ENCODE measurements at places on chromosomes 16 and 17.
A peak's percentile ranks its signal among the peaks of the same experiment; 100 is the strongest.

DNA sequence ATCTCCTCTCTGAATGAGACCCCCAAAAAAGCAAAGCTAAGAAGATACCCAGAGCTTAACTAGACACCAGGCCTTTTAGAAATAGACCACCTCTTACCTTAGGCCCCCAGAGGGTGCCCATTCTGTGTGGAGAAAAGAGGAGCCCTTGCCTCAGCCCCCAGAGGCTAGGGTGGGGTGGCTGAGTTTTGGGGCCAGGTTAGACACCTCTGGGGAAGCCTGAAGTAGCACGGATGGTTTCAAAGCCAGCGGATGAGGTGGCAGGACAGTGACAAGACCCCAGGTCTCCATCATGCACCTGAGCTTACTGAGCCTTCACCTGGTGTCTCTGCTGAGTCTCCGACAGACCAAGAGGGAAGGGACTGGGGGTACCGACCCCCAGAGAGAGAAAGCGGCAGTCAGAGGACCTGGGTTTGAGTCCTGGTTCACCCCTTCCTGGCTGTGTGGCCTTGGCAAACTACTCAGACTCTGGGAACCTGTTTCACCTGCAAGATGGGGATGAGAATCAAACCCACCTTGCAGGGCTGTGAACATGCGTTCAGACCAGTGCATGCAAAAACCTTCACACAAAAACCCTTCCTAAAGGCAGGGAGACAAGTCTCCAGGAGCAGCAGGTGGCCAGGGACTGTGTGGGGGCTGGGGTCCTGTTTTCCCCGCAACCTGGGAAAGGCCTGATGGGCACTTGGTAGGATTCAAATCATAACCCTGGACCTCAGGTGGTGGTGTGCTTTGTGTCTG is 7.7 kb downstream of the SCGB1C2 start:
- DNase-seq = no peak

- DNase-seq = no peak
These were observed 20.0 kb downstream of the AARSD1 start for GRCh38 chr17:42944211-42944610.

DNA sequence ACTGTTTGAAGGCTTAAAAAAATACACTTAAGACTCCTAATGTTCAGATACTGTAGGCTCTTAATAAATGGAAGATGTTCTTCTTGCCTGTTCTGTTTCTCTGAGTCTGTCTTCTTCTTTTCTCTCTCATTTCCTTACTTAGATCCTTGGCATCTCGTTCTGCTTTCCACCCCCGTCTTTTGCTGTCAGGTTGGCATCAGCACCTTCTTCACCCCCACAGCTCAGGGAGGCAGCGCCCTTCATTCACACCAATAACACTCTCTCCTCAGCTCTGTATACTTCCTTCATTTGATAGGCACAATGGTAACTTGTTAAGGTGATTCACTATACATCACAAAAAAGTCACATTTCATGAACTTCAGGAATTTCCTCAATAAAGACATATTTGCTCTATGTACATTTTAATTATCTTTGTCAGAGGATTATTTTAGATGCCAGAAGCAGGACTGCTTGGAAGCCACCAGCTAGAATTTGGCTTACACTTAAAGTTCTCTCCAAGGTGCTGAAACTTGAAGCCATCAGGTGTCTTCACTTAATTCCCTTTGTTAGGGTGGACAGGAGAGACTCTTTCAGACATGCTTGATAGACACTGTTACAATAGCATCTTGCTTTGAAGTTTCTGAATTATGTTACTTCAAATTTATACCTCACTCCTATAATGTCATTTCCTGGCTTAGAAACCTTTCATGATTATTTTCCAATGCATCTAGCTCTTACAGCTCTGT is 670.1 kb upstream of the C16orf82 start:
- DNase-seq = no peak

DNA sequence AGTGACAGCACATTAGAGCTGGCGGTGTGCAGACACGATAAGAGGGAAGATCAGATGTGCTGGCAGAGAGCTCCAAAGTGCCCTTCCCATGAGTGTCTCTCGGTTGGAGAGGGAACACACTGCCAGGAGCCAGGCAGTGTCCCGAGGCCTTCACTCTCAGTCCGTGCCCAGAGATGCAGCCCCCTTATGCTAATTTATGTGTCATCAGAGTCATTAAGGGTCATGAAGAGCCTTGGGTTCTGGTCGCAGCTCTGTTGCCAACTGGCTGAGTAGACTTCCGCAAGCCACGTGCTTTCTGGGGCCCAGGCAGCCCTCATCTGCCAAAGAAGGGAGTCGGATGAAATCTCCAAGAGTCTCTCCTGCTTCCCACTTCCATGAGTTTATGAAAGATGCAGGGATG is 232.5 kb downstream of the MSI2 start:
- no peak for DNase-seq

DNA sequence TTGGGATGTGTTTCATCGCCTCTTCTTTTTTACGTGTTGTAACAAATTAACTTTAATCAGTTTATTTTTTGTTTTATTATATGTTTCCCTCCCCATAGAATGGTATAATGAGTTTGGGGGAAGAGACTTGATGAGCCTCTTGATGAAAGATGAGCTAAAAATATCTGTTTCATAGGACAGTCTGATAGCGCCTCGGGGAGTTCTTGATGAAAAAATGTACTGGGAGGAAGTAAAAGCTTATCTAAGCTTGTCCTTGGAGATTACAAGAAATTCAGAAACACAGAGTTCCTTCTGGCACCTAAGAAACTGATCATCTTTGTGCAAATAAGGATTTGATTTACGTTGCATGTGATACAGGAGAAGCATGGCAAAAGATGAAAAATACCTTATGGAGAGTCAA is 350.2 kb upstream of the CDH8 start:
- no peak for DNase-seq

DNA sequence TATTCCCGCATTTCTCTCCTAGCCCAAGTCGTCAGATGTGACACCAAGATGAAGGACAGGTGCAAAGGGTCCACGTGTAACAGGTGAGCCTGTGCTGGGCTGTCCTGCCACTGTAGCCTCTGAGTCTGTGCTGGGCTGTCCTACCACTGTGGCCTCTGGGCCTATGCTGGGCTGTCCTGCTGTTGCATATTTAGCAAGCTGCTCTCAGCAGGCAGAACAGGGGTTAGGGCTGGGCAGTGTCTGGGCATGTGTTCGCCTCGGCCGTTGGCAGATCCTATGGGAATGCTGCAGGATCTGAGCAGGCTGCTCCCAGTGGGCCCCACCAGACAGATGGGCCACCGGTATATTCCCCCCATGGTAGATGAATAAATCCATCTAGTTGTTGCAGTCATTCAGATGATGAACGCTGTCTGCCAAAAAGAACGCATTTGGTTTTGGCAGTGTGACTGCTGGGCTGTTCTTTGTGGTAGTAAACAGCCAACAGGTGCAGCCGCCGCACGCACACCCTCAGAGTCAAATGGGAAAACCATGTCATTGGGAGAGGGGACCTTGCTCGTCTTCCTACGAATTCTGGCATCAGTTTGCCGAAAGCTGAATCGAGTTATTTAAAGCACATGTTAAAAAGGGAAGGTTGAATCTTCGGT is 49.2 kb downstream of the CRISPLD2 start:
- no peak for DNase-seq

GRCh38 chr16:4769306-4769638 is 2.3 kb upstream of the ZNF500 start:
- no peak for DNase-seq

- DNase-seq = no peak
These were observed 4.8 kb upstream of the ABCC3 start for GRCh38 chr17:50629902-50630301.

GRCh38 chr16:1026784-1027500 is 45.4 kb downstream of the SOX8 start:
- no peak for DNase-seq

DNA sequence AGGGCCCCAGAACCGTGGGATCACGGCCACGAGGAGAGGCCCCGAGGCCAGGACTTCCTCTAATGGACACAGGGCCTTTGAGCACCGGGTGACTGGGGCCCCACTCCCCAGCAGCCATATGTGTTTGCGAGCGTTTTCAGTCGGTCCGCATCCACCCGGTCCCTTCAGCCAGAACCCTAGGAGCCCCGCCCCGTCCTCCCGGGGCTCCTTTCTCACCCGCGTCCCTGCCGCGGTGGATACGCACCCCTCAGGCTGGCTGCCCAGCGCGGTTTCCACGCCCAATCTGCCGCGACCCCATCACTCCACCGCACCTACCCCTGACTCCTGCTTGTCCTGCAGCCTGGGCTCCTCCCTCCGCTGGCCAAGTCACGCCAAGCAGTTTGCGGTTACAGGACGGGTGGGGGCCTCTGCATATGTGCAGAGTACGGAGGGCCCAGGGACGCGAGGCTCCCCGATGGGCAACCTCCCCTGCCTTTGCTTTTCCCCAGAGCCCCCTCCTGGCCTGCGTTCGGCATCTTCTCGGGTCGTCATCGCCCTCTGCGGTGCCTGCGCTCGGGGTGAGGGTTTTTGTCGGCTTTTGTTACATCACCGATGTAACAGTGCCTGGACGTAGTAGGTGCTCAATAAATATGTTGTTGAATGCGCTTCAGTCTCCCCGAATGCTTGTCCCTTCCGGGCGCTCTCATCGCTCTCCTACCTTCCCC is 1.0 kb upstream of the TTYH2 start:
- no peak for DNase-seq

DNA sequence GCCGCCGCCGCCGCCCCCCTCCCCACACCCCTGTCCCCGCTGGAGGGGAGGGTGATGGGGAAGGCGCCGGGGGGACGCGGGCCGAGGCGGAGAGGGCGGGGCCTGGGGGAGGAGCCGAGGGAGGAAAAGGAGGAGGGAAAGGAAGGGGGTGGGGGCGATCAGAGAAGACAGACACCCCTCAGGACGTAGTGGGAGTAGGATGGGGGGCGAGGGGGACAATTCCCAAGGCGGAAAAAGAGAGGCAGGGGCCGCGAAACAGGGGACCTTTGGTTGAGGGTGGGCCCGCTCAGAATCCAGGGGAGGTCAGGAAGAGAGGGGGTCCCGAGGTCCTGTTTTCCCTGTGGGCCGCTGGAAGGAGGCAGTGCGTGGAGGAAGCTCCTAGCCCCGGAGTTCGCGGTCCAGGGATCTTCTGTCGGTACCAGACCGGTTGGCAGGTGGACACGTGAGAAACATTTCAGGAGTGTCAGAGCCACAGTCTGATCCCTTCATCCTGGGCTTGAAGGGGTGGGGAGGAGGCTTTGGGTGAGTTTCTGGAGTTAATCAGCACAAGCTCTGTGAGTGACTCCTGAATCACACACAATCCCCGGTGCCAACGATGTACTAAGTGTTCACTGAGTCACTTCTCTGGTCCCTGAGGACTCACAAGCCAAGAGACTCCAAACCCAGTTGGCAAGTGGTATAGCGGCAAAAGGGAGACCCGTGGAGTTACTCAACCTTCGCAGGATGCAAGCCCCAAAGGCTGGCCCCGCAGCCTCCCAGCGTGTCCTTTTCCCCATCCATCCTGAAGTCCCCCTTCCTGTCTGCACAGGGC is at the start of gene XYLT1:
Gene XYLT1, minus strand, starts transcription at position 53 of the 811 bp plus-strand sequence. CDS start 164 bp downstream, outside the sequence.
- DNase-seq = no peak

DNA sequence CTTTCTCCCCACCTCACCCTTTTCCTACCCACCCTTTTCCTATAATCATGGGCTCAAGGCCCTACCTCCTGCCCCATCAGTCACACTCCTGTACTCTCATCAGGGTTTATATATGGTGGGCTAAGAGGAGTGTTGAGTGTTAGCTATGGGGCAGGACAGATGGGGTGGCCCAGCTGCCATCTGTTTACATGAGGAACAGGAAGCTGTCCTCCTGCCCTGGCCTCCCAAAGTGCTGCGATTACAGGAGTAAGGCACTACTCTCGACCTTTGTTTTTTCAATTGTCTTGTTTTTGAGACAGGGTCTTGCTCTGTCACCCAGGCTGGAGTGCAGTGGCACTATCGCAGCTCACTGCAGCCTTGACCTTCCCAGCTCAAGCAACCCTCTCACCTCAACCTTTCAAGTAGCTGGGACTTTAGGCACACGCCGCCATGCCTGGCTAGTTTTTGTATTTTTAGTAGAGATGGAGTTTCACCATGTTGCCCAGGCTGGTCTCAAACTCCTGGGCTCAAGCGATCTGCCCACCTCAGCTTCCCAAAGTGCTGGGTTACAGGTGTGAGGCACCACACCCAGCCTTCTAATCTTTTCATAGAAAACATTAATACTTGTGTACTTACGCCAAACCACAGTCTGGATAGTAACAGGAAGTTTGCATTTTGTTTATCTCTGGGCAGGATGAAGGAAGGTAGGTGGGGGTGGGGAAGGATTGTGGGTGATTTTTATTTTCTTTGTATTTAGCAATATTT is 1.6 kb downstream of the TRADD start:
- no peak for DNase-seq

GRCh38 chr16:4795828-4796572 is 831 bp downstream of the SMIM22 start:
- no peak for DNase-seq

GRCh38 chr16:23679274-23679985 is 741 bp downstream of the PLK1 start:
- peak; percentile 59 for DNase-seq

DNA sequence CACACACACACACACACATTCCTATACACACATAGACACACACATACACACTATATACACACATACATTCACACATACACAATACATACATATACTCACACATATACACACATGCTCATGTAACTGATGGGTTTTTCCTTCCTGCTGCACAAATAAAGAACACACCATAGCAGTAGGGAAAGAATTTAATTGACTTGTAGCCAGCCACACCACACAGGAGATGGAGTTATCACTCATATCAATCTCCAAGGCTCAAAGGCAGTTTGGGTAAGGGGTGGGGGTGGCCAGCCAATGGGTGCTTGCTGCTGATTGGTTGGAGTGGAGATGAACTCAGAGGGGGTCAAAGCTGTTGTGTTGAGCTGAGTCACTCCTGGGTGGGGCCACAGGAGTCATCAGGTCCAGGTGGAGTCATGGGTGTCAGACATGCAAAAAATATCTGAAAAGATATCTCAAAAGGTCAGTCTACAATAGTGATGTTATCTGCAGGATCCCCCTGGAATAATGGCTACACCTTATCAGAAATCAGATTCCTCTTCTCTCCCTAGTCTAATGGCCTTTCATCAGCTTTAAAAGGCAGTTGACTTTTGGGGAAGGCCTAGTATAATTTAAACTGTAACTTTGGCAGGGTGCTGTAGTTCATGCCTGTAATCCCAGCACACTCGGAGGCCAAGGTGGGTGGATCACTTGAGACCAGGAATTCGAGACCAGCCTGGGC is 46.1 kb downstream of the WSB1 start:
- no peak for DNase-seq

GRCh38 chr17:75096082-75096625 is 8.4 kb downstream of the SLC16A5 start:
- DNase-seq = no peak

DNA sequence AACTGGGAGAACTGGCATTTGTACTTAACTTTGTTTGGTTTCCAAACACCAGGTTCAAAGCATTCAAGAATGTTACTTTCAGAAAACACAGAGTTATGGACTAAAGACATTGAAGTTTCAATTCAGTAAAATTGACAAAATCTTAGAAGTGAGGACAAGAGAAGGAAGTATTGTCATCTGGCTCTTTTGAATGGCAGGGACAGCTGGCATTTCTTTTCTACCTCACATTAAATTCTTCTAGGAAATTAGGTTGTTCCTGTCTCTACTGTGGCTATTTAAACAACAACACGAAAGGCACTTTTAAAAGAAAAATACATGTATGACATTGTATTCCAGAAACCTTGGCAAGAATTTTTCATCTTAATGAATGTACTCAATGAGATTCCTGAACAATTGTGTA is 600.0 kb upstream of the CA10 start:
- no peak for DNase-seq

- peak; percentile 84 for DNase-seq
These were observed 15.0 kb downstream of the GINS2 start for GRCh38 chr16:85673529-85674417.

GRCh38 chr16:11698271-11698689 is 30.0 kb downstream of the SNN start:
- no peak for DNase-seq
